ENCODE measurements at places on chromosomes 7 and 10.

DNA sequence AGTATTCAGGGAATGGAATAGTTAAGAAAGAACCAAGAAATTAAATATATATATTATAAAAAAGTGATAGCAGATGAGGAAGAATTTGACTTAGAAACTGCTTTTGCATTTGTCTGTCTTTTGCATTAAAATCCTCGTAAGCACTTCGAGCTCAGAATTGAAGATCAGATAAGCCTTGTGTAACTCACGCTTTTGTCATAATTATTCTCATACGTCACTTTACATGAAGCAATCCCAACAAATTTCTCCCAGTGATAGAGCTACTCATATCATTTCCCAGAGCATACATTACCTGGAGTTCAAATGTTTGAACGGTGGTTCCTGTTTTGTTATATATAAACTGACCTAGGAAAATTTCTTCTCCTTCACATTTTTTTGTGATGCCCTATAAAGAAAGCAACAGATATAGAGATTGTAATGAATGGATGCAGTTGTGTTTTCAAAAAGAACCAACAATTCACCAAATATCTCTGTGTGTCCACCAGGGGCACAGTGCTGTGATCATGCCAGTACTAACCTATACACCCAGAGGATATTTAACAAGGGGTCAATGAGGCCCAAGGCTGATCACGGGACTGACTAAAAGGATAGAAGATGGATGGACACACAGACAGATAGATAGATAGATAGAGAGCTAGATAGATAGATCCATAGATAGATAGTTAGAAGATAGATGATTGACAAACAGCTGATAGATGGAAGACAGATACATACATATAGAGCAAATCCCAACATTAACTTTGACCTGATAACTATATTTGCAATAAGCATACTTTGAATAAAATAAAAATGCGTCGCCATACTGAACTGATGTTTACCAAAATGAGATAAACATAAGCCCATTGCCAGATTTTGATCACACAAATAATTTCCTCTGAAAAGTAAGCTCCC is 9.3 kb upstream of the HUS1 start:
- DNase-seq, result no peak

GRCh38 chr10:129621693-129622092 is 154.7 kb downstream of the MGMT start:
- no peak for DNase-seq

- DNase-seq, result no peak
Measured at GRCh38 chr7:73593207-73594045, 15.0 kb upstream of the TBL2 start.

DNA sequence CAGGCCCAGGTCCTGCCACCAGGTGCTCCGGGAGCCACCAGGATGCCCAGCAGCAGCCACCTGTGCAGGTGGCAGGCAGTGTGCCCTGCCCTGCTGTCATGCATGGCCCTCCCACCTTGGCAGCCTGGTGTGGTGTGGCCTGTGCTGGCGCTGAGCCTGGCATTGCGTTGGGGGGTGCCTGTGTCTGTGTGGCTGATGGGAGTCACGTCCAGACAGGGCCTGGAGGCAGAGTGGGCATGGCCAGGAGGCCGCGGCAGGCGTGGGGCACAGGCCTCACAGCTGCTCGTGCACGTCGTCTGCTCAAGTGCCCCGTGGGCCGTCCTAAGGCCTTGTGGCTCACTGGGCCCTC is 8.7 kb downstream of the TTYH3 start:
- no peak for DNase-seq

- DNase-seq, result no peak
Measured at GRCh38 chr7:42107484-42108240, 129.3 kb downstream of the GLI3 start.

- DNase-seq, result no peak
Measured at GRCh38 chr10:101301111-101301731, 52.7 kb upstream of the BTRC start.

DNA sequence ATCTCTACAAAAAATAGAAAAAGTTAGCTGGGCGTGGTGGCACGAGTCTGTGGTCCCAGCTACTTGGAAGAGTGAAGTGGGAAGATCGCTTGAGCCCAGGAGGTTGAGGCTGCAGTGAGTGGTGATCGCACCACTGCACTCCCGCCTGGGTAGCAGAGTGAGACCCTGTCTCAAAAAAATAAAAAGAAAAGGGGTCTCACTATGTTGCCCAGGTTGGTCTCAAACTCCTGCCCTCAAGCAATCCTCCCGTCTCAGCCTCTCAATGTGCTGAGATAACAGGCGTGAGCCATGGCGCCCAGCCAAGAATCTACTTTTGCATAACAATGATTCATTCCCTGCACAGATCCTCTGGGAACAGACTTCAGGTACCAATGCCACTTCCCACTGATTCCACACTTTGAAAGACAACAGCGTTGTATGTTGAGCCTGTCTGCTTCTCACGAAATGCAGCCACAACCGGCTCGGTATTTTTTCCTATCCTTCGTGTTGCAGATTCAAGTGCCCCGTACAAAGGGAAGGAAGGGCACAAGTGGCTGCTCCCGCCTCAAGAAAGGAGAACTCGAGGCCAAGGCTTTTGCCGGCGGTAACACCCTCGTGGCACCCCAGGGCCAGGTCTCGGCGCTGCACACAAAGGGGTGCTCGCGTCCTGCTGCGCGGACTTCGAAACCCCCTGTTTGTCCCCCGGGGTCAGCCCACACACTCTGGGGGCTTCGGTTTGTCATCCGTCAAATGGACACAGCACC is 745 bp downstream of the DAGLB start:
- DNase-seq, result peak; percentile 49

DNA sequence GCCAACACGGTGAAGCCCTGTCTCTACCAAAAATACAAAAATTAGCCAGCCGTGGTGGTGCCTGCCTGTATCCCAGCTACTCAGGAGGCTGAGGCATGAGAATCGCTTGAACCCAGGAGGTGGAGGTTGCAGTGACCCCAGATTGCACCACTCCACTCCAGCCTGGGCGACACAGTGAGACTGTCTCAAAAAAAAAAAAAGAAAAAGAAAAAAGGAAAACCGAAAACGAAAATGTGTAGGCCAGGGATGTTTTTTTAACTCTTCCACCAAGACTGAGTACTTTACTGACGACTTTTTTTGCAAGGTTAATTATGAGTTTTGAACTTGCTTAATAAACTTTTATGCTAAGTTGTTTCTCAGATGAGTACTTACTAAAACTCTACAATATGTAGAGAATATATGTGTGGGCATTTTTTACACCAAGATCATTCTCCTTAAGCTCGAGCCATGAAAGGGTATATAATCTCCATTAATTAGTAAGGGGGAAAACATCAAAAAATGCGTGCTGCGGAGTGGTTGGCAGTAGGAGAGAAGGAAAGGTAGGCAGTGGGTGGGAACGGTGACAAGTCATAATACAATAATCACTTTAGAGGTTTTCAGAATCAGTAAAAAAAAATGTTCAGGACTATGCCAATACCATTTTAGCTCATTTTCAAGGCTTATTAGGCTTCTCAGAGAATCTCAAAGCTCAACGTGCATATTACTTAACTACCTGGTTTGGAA is 8.6 kb upstream of the ADRB1 start:
- no peak for DNase-seq

DNA sequence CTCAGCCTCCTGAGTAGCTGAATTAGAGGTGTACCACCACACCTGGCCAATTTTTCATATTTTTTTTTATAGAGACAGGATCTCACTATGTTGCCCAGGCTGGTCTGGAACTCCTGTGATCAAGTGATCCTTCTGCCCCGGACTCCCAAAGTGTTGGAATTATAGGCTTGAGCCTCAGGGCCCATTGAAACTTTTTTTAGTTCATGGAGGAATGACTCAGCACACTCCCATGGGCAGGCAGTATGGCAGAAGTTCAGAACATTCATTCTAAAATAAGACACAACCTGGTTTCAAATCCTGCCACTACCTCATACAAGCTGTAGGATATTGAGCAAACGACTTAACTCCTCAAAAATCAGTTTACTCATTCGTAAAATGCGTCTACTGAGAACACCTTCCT is 320.4 kb upstream of the SP8 start:
- DNase-seq, result no peak

DNA sequence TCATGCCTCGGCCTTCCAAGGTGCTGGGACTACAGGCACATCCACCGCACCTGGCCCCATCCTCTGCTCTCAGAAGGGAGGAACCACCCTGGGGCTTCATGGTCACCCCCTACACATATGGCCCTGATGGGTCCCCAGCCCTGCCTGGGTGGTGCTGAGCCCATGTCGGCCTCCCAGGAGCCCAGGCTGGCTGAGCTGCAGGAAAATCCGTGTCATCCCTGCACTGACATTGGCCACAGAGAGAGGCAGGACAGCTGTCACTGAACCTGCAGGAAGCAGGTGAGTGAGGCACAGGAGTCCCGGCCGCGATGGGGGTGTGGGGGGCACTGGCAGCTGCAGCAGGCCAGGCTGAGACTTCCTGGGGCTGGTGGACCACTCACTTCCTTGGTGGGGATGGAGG is 8.0 kb downstream of the GRIFIN start:
- DNase-seq, result no peak

- DNase-seq, result no peak
Measured at GRCh38 chr7:4862156-4862555, 326 bp upstream of the PAPOLB start.

DNA sequence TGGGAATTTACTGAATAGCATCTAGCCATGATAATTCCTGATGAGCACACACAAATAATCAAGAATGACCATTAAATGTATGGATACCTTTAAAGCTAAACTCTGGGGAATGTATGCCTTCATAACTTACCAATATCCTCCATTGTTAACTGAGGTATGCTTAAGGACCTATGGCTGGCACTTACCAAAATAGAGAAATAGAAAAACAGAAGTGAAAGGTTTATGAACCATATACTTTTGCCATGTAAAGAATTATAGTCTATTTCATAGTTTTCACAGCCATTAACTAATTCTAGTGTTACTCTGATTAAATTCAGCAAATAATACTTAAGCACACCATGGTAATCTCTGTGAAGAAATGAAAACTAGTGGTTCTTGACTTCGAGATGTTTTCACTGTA is 1360.6 kb upstream of the LRRTM3 start:
- DNase-seq, result no peak

- DNase-seq, result no peak
Measured at GRCh38 chr10:97101166-97101940, 84.4 kb downstream of the SLIT1 start.

- DNase-seq, result no peak
Measured at GRCh38 chr7:154338701-154339506, 286.7 kb downstream of the DPP6 start.

DNA sequence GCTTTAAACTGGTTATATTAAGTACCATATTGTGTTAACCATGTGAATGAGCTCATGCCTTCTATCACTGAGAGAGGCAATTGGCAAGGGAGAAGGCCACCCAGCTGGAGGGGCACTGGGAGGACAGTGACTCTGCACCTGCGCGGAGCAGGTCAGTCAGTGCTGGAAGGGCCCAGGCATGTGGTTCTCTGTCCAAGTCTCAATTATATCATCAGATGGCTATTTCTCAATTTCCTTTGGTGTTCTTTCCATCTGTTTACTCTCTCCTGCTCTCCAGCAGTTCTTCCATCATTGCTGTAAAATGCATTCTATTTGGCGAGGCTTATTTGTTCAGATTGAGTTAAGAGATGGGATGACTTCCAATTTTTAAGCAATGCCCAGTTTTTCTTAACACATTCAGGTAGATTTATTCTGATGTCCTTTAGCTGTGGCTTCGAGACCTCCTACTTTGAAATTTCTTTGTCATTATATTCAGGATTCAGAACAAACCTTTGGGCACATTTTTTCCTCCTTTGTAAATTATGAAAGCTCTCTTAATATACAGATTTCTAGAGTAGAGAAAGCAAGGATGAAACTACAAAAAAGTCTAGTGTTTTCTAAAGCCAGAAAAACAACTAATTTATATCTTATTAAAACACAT is 159.3 kb downstream of the BMPER start:
- DNase-seq, result no peak

DNA sequence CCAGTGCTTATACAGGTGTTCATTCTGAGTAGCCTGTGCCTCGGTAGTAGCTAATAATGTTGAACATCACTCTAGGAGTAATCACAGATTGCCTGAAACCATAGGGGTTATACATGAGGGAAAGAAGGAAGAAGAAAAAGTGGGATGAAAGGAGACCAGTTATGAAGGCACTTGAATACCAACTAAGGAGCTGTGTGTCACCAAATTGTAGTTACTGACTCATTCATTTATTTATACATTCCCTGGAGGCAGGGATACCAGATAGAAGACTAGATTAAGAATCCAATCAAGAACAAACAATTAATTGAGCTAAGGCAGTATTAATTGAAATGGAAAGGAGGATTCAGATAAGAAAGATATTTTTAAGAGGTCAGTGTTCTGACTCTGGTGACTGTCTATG is 129.6 kb upstream of the PRPS1L1 start:
- no peak for DNase-seq

- no peak for DNase-seq
Measured at GRCh38 chr7:27143023-27143949, at the start of gene HOXA5. Gene HOXA5, minus strand, starts transcription at chr7:27143681. Its CDS starts 74 bp downstream, at chr7:27143607.

DNA sequence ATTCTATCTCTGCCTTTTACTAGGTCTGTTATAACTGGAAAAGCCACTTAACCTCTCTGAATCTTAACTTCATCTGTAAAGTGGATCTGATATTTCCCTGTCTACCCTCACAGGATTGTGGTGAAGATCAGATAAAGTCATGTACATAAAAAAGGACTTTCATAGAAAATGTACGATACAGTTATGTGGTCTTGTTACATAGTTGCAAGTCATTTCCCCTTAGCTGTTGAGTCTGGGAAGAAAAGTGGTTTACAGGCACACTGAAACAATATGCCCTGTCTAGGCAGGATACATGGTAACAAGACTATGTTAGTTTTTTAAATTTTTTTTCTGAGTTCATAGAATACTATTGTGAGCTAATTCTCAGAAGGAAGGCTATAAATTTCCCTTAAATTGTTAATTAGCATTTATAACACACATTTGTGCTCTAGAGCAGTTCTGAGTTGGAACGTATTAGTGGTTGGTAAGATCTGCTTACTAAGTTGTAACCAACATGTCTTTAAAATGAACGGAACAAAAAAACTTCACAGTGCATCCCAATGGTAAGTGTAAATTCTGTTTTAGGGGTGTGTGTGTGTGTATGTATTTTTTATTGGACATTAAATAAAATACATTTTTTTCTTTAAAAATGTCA is 7.1 kb upstream of the GSTO1 start:
- DNase-seq, result no peak

- no peak for DNase-seq
Measured at GRCh38 chr7:55965805-55966421, 1.5 kb downstream of the NIPSNAP2 start.

DNA sequence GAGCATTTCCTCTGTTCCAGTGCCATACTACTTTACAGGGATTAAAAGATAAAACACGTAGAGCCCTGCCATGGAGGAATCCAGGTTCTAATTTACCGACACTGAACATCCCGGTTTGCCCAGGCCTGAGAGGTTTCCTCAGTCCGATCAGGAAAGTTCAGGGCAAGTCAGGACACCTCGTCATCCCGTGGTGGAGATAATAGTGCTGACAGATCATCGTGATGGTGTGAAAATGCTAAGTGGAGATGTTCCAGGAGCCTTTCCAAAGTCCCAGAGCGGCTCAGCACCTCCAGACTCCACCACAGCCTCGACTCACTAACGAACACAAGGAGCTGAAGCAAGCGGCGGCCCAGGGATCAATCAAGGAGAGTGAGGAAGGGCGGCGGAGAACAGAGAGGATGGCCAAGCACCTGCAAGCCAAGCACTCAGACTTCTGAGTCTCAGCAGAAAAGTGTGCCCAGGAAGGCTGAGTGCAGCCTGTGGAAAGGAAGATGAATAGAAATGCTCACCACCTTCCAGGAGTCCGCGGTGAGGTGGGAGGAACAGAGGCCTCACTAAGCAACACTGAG is 103.7 kb upstream of the VWC2 start:
- DNase-seq, result no peak
